ENCODE measurements at places on chromosomes 3 and 15.

- no peak for DNase-seq
These were observed 150.5 kb downstream of the CFAP20DC start for GRCh38 chr3:58899159-58899952.

DNA sequence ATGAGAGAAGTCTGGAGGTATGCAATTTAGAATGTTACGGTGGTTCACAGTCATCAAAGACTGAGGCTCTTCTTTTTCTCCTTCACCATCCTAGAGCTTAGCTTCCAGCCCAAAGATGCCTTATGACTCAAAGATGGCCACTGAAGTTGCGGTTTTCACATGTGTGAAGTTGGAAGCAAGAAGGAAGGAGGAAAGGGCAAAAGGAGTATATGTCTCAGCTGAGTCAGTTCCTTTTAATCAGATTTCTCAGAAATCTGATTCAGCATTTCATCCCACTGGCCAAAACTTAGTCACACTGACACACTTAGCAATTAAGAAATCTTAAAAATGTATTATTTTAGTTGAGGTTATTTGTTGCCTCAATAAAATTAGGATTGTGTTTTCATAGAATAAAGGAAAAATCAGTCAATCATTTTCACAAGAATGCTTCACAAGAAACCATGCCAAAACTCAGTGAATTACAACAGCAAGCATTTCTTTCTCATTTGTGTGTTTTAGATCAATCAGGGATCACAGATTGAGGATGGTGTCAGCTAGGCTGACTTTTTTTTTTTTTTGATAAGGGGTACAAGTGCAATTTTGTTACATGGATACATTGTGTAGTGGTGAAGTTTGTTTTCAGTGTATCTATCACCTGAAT lies 211.1 kb upstream of the GADL1 start:
- DNase-seq = peak; percentile 69

DNA sequence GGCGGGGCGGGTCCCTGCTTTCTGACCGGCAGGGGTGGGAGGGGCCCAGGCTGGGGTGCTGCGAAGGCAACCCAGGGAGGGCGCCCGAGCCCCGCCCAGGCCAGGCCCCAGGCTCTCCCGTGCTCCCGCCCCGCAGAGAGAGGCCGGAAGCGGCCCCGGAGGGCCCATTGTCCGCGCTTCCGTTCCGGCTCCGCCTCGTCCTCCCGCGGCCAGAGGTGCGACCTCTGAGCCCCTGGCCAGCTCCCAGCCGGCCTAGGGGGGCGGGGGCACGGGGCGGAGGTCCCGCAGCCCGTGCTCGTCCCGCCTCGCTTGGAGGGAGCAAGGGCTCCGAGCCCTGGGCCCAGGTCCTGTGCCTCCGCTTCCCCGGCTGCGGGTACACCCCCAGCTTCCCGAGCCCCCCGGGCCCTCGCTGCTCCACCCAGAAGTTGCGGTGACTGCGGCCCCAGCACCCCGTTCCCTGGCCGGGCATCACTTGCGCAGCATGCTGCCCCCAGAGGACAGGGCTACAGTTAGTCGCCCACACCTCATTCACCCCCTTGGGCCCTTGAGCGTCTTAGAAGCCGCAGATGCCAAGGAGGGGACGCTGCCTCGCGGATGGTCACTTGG lies 20.4 kb upstream of the PLXND1 start:
- peak; percentile 99 for DNase-seq

GRCh38 chr15:80936288-80937078 lies 53.1 kb downstream of the MESD start:
- no peak for DNase-seq

DNA sequence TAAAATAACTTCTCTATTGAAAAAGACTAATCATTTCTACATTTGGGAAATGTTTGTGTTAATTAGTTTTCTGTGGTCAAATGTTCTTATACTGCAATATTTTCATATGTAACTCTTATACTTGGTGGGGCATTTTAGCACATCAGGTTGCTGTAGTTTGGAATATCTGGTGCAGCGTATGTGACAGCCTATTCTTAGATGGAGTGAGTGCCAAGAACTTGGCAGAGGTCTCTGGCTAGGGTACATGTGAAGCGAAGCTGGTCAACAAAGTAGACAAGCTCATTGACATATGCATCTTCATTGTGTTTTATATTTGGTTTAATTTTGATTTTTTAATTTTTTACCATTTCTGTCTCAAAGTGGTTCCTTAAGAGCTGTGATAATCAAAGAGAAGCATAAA lies 53.2 kb downstream of the CHAC1 start:
- DNase-seq = no peak
